ENCODE measurements at places on chromosomes 3 and 15.

GRCh38 chr3:10299175-10299574 is 6.4 kb upstream of the GHRL start:
- DNase-seq, result no peak

DNA sequence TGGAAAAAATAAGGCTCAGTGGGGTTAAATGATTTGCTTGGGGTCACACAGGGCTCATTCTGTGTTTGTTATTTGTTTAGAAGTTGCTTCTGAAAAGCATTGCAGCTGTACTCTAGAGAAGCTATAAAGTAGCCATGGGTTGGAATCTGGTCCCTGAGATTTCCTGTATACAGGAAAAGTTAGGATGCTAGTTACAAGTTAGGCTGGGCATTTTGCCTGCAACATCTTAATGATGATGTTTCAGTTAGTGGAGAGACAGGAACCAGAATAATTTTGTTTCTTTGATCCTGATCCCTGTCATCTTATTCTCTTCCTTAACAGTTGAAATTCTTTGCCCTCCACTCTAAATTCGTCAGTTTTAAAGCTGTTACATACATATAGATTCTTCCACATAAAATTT is 445.3 kb downstream of the OTOL1 start:
- DNase-seq, result no peak

GRCh38 chr3:77041811-77042210 is 1.9 kb downstream of the ROBO2 start:
- no peak for DNase-seq

DNA sequence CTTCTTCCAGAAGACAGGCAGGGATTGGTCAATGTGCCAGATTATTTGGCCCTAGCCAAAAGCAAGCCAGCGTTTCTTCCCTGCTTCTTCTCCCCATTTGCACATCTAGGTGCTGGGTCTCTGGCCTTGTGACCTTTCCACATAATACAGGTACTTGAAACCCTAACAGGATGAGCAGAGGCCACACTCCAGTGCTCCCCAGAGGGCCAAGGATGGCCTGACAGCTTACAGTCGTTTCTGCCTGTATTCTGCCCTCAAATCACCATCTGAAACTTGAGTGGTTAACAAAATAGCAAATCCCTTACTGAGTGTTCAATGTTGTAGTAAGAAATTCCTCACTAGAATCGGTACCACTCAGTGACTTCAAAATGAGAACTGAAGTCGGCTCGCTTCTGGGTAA is 29.1 kb downstream of the MKRN2 start:
- DNase-seq, result no peak

GRCh38 chr15:62231856-62232255 is 66.8 kb upstream of the C2CD4B start:
- no peak for DNase-seq

DNA sequence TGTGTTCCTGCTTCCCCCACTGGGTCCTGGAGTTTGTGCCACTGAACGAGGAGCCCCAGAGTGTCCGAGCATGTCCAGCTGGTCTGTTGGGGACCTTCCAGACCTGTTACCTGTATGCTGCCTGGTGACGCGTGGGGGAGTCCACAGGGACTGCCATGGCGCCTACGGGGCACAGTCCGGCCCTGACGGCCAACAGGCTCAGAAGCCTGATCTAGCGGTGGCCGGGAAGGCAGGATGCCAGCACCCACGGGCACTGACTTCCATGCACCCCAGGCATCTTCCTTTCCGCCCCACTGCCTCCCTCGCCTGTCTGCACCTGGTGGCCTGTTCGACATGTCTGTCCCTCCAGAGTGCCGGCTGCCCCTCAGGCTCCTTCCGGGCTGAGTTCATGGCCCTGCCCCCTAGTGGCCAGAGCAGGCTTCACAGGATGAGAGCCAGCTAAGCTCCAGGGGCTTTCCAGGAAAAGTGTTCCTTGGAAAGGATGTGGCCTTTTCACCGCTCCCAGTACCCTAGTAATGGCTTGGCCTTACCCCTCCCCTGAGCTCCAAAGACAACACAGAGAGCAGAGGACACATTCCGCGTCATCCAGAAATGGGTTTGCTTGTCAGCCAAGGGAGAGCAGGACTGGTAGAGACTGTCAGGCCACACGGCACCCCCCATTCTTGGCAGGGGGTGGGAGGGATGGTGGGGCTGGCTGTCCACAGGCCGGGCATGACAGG is 35.7 kb downstream of the NGRN start:
- no peak for DNase-seq

DNA sequence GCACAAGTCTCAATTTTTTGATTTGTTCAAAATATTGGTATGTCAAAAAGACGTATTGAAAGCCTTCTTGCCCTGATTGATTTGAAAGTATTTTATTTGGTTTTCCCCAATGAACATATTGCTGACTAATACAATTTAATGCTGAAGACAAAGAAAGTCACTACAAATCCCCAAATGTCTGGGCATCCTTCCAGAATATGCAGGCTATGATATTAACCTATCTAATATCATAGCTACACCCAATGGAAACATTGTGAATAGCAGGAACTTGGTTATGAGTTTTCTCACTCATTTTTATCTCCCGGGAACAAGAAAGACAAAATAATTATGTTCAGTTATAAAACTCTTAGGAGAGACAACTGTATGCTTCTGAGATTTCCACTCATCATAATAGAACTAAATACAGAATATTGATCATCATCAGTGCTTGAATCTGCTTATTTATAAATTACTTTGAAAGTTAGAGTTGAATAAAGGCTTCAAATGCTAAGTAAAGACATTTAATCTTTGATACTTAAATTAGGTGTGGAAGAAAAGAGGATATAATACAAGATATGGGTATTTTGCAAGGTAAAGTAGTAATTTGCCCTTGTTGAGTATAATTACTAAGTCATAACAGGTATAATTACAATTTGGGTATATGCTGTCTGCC is 483.9 kb downstream of the RBMS3 start:
- no peak for DNase-seq

DNA sequence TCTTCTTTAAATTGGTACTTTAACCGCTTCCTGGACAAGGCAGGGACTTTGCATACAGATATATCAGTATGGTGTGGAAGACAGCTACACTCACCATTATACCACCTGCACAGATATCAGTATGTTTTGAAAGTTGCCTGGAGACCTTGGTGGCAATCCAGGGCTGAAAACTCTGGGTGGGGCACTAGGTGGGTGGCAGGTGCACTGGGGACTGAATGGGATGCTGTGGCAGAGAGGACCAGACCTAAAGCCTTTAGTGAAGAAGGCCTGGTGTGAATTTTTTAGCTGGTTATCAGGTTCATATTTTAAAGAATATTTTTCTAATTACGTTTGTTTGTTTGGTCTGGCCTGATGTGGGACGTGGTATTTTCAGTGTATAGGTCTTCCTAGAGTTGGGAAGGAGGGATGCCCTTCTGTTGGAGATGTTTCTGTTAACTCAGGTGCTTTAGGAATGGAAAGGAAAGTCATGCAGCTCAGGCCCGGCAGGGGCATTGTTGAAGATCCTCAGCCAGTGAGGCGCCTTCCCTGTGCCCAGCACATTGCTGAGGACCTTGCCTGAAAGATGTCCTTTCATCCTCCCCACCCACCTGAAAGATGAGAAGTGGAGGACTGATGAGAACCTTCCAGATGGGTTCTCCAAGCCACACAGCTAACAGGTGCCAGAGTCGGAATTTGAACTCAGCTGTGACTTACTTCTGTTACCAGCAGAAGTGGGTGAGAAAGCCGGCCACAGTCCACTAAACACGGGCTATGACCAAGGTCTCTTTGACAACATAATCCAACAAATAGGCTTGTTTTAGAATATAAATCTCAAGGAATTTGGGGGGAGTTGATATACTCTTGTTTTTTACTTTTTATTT is 77.3 kb downstream of the APBA2 start:
- no peak for DNase-seq

DNA sequence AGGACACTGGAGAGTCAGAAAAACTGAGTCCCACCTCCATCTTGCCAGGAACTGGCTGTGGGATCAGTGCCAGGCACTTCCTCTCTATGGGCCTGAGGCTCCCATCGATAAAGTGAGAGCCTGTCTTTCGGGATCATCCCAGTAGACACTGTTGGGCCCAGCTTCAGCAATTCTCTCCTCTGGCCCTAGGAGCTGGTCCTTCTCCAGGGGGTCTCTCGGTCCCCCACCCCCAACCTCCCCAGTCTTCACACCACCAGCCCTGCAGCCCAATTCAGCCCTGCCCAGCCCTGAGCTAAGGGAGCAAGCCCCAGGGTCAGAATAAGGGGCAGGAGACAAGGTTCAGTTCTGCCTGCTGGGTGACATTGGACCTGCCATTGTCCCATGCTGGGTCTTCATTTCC is 4.5 kb upstream of the LCTL start:
- no peak for DNase-seq

GRCh38 chr15:95304151-95304946 is 1026.2 kb upstream of the NR2F2 start:
- DNase-seq, result no peak

GRCh38 chr15:31383139-31383538 is 56.5 kb downstream of the KLF13 start:
- DNase-seq, result no peak

DNA sequence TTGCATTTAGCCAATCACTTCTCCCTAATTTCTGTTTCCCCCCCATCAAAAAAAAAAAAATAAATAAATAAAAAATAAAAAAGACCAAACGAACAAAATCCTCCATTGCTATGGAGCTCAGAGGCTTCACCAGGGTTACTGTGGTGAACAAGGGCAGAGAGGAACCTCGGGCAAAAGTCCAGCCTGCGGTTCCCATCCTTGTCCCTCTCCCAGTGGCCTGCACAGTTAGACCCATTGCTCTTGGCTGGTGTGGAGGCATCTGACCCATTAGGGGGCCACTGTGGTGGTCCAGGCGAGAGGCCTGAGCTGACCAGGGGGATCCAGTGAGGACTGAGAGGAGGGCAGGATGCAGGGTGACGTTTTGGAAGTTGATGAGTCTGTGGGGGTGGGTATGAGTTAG is 18.8 kb downstream of the CORO2B start:
- DNase-seq, result no peak

- DNase-seq, result no peak
Observed at GRCh38 chr3:16897254-16897926, 12.6 kb downstream of the PLCL2 start.

DNA sequence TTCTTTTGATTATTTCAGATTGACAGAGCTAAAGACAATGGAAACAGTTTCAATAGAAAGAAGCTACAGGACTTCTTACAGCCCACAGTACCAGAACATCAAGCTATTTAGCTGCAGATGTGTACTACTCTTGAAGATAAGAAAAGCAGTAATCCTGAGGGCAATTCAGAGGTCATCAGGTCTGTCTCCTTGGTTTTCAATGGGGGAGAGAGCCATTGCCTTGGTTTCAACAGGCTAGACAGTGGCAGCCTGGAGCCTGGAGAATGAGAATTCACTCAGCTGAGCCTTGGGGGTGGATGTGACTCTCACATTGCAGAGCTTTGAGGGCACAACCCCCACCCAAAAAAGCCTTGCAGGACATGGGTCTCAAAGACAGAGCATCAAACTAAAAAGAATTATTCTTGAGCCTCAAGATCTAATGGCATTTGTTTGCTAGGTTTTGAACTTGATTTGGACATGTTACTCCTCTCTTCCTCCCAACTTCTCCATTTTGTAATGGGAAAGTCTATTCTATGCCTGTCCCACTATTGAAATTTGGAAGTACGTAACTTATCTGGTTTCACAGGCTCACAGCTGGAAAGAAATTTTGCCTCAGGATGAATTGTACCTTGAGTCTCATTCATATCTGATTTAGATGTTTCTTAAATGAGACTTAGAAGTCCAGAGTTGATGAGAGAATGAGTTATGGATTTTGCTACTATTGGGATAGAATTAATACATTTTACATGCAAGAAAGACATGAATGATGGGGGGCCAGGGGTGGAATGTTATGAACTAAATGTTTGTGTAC is 36.9 kb downstream of the PLSCR1 start:
- DNase-seq, result no peak

- no peak for DNase-seq
Observed at GRCh38 chr3:131007782-131008181, 18.8 kb downstream of the ASTE1 start.

DNA sequence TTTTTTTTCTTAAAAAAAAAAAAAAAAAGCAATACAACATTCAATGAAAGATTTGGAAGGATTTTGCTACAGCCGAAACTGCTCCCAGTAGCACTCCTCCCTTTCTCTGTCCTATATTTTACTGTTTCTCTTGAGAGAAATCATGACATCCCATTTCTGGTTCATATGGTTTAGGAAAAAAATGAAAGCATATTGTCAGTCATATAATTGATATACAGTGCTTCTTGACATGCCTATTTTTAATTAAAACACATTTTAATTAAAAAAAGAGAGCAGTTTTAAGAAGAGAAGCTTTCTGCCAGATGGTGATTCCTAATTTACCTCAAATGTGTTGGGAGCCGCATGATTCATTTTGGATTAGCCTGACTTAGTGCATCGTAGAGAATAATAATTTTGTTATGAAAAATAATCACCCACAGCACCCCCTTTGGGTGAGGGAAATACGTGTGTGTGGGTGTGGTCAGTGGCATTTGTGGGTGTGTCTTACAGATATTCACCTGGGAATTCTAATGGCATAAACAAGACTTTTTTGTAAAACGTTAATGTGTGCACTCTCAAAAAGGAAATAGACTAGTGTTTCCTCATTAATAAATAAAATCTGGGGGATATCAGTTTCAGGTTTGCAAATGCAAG is 544.5 kb downstream of the MFSD1 start:
- no peak for DNase-seq

DNA sequence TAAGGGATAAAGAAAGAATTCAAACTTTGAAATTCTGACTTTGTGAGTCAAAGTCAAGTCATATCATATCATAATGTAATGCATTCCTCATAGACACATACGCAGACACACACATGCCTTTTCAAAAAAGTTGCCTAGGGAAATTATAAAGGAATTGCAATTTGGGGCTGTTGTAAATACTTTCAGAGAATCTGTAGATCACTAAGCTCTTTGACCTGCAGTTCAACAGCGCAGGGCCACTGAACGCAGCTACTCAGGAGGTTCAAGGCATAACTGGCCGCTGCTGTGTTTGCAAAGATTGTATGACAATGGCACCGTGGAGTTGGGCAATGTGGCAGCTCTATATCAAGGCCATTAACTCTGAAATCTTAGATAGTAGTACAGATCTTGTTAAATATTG is 188.4 kb upstream of the THRB start:
- no peak for DNase-seq

GRCh38 chr3:120795959-120796358 is 53.4 kb downstream of the GTF2E1 start:
- DNase-seq, result no peak

- no peak for DNase-seq
Observed at GRCh38 chr3:194675081-194675640, 3.2 kb upstream of the LSG1 start.

DNA sequence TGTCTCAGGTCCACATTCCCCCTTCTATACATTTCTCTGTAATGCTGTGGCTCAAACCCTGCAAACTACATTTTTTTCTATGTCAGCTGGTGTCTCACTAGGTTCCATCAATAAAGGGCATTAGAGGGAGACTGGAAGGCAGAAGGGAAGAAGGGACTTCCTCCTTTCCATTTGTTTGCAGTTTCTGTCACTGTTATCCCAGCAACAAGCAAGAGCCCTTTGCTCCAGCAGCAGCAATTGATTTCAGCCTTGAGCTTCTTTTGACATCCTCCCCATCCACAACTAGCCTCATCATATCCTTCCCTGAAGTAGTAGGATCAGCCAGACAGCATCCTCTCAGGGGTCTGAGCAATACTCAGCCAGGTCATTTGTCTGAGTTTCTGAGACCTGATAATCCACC is 5.3 kb upstream of the NCK1 start:
- DNase-seq, result no peak
